ENCODE measurements at places on chromosomes 2 and 18.
A peak's percentile ranks its signal among the peaks of the same experiment; 100 is the strongest.

DNA sequence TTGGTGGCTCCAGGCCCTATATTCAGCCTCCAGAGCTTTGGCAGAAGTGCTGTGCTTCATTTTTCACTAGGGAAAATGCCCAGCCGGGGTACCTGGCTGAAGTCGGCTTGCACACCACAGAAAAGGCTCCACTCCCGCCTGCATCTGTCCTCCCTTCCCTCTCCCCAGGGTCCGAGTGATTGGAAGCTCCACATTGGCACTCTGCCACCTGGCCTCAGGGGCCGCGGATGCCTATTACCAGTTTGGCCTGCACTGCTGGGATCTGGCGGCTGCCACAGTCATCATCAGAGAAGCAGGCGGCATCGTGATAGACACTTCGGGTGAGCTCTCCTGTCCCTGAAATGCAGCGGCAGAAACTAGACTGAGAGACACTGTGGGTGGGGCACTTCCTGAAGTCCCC, 47.4 kb downstream of the IMPA2 start:
- DNase-seq = peak; percentile 32

GRCh38 chr18:60667016-60667415, 294.4 kb upstream of the MC4R start:
- no peak for DNase-seq

GRCh38 chr18:13800505-13801259, 23.3 kb upstream of the MC5R start:
- DNase-seq = peak; percentile 6

DNA sequence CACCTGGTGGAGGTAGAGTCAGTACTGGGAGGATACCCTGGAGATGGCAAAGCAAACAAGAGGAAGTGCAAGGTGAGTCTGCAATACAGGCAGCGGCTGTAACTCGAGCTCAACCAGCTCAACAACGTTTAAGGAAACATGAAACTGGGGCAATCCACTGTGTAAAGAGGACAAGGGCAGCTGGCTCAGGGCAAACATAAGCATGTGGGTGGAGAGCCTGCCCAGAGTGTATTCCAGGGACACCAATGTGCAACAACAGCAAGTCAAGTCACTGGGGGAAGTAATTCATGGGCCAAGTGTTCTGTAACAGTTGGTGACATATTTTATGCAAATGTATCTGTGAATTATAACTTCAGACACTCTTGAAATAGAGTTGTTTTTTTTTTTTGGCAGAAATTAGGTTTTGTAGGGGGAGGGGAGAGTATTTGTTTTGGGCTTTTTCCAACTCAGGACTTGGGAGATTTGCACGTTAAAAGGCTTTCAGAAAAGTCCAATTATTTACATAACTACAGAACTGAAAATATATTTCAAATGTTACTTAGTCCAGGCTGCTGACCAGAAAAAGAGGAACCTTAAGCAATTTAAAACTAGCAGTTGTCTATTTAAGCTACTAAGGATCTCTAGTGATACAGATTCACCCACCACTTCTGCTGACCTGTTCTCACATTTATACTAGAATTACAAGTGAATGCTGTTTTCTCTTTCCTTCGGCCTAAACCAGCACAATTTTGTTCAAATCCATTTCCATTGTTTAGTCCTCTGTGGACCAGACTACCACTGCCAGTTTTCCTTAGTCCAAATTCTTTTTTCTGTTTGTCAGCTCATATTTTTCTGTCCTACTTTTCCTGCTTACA, 18.6 kb downstream of the NRXN1 start:
- peak; percentile 98 for DNase-seq

DNA sequence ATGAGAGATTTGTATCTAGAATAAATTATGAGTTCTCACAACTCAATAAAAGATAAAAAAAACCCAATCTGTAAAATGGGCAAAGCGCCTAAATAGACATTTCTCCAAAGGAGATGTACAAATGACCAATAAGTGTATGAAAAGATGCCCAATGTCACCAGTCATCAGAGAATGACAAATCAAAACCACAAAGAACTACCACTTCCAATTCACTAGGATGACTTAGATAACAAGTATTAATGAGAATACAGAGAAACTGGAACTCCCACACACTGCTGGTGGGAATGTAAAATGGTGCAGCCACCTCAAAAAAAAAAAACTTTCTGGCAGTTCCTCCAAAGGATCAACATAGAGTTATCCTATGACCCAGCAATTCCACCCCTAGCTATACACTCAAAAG, 17.4 kb upstream of the COL6A3 start:
- DNase-seq = no peak

DNA sequence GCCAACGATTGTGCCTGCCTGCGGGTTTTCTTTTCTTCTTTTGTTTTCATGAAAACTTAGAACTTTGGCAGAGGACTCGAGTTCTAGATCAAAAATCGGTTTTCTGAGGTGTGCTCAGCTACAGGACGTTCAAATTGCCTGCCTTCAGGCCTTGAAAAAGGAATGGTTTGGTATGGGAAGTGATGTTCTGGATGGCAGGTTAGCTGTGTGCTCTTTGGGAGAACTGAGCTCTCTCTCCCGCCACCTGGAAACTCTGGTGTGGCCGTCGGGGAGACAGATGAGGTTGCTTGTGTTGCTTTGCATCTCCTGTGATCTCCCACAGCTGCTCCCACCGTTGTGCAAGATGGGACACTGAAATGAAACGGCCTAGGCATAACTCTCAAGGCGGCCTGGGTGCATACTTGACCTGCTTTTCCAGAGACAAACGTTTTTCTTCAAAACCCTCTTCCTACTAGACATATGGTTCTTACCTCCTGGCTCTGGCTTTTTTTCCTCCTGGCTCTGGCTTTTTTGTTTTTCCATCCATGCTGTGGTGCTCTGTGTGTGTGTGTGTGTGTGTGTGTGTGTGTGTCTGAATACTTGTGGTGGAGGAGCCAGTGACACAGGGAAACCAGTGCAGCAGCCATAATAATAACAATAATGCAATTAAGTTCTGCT, 2.0 kb downstream of the FMNL2 start:
- DNase-seq = no peak

DNA sequence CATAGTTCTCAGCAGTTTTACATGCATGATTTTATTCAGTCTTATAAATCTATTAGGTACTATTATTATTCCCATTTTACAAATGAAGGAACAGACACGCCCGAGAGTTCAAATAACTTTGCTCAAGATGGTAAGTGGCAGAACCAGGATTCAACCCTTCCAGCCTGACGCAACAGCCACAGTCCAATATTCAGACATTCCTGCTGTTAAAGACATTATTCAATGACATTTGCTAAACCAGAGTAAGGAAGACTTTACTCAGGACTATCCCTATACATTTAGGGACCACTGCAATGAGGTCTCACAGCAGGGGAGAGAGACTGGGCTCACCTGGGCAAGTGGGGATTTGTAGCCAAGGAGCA, 29.4 kb upstream of the IGFBP2 start:
- no peak for DNase-seq
